ENCODE measurements at places on chromosomes 5 and 9.

DNA sequence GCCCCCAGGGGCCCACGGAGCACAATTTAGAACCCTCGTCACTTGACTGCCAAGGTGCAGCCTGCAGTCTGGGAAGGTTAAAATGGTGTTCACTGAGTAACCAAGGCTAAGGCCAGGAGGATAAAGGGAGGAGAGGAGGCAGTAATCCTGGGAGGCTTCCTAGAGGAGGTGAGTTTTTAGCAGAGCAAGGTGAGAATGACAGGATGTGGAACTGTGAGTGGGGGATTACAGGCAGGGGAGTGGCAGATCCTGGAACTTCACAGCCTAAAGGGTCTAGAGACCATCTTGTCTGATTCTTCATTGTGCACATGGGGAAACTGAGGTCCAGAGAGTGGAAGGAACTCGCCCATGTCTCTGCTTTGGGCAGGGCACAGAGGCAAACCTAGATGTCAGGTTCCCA lies 42.5 kb upstream of the ASS1 start:
- no peak for DNase-seq

DNA sequence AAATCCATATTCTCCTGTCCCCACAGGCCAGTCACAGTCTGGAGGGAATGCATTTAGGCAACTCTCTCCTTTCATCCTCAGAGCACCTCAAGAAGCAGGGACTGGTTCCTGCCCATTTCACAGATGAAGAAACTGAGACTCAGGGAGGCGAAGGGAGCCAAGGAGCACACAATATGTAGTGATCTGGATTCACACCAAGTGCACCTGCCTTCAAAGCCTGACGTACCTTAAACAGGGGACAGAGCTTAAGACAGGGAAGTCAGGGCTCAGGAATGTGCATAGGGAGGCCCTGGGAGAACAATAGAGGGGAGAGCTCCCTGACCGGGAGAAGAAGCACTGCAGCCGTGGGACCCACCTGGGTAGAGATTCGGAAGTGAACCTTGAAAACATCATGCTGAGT lies 83.0 kb downstream of the GABBR2 start:
- DNase-seq: no peak

DNA sequence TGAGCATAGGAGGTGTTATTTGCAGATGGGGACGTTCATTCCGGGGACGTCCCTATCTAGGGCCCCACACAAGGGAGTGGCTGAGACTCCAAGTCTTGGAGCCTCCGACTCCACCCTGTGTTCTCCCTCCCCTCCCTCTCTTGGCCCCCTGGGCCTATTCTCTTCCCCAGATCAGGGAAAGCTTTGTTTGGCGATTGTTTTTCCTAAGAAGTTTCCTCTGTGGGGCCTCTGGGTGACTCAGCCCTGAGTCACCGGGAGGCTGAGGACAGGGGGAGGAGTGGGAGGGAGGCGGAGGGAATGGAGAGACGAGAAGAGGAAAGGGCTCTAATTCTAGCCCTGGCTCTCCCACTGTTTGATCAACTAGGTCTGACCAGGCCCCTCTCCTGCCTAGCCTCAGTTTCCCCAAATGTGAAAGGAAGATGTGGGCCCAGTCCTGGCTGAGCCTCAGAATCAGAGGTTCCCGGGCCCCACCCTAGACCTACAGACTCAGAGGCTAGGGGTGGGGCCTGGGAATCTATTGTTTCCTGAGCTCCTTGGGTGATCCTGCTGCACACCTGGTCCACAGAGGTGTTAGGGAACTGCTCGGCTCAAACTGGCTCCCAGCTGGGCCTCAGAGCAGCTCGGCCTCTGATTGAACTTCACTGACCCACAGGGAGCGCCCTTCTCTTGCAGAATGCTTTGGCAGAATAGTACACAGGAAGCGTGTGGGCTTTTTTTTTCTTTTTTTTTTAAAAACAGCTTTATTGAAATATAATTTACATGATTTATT lies 19.2 kb downstream of the GSN start:
- DNase-seq: peak; percentile 87

- DNase-seq: no peak
Observed at GRCh38 chr5:86885489-86886230, 267.9 kb downstream of the COX7C start.

DNA sequence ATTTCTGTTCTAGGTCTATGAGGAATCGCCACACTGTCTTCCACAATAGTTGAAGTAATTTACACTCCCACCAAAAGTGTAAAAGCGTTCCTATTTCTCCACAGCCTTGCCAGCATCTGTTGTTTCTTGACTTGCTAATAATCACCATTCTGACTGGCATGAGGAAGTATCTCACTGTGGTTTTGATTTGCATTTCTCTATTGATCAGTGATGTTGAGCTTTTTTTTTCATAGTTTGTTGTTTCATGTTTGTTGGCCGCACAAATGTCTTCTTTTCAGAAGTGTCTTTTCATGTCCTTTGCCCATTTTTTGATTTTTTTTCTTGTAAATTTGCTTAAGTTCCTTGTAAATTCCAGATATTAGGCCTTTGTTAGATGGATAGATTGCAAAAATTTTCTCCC lies 867.1 kb downstream of the DTWD2 start:
- DNase-seq: no peak

DNA sequence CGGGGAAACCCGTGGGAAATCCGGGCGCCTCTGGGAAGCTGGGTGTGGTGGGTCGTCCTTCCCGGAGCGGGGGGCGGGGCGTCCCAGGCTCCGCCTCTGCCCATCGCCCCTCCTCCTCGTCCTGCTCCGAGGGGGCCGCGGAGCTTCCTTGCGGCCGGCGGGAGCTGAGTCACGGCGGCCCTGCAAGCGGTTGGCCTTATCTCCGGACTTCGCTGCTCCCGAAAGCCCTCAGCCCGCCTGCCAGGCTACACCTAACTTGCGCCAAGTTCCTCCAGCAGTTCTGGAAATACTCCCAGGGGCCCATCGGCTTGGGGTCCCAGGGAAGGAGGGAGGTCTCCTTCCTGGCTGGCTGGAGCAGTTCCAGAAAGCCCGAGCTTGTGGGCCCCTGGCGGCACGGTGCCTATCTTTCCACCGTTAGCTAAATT lies 54.1 kb upstream of the CDKN2AIPNL start:
- DNase-seq: peak; percentile 94

- DNase-seq: peak; percentile 10
Observed at GRCh38 chr5:50445296-50445949, 4.3 kb upstream of the EMB start.

DNA sequence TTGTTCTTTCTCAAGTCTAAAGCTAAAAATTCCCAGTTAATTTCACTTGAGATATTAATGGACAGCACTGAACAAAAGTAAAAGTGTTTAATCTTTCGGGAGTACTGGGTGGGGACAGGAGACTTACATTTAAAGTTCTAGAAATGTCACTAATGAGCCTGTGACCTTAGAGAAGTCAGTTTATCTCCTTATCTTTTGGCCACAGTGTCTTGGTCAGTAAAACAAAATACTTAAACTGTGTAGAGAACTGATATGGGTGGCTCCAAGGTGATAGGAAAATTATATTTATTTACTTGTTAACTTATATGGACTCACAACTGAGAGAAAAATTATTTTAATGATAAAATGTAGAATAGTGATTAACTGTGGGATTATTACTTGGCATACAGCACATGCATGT lies 8.9 kb downstream of the IPO11 start:
- DNase-seq: no peak

DNA sequence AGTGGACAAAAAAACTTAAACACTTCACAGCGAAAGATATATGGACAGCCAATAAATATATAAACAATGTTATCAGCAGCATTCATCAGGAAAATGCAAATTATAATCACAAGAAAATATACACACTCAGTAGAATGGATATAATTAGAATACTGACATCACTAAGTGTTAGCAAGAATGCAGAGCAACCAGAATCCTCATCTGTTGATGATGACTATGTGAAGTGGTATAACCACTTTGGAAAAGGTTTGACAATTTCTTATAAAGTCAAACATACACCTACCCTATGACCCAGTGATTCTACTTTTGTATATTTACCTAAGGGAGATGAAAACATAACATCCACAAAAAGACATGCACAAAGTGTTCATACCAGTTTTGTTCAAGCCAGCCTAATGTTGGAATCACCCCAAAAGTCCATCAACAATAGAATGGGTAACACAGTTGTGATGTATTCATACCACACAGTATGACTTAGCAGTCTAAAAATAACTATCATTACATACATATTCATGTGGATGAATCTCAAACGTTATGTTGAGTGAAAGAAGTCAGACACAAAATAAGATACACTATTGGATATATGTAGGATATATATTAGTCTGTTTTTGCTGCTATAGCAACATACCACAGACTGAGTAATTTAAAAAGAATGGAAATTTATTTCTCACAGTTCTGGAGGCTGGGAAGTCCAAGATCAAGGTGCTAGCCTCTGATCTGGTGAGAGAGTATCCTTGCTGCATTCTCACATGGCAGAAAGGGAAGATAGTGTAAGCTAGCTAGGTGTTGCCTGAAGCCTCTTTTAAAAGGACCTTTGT lies 148.8 kb upstream of the ADAMTSL1 start:
- no peak for DNase-seq

GRCh38 chr9:1875921-1876448 lies 139.2 kb upstream of the SMARCA2 start:
- peak; percentile 12 for DNase-seq

GRCh38 chr5:7078901-7079300 lies 317.0 kb upstream of the ADCY2 start:
- no peak for DNase-seq

DNA sequence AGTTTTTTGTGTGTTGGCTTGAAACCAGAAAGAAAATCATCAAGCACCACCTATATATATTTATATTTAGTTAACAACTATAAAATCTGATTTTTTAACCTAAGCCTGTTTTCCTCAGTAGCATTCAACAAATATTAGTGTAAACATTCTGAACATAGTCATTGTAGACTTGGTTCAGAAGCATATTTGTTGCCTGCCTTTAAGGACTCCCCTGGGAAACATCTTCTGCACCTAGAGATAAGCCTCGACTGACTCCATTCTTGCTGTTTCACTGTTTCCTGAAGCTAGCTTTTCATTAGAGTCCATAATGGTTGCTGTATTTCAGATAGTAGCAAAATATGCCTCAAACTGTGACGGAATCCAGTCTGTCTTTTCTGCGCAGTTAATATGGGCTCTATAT lies 123.5 kb downstream of the TRIO start:
- DNase-seq: no peak

DNA sequence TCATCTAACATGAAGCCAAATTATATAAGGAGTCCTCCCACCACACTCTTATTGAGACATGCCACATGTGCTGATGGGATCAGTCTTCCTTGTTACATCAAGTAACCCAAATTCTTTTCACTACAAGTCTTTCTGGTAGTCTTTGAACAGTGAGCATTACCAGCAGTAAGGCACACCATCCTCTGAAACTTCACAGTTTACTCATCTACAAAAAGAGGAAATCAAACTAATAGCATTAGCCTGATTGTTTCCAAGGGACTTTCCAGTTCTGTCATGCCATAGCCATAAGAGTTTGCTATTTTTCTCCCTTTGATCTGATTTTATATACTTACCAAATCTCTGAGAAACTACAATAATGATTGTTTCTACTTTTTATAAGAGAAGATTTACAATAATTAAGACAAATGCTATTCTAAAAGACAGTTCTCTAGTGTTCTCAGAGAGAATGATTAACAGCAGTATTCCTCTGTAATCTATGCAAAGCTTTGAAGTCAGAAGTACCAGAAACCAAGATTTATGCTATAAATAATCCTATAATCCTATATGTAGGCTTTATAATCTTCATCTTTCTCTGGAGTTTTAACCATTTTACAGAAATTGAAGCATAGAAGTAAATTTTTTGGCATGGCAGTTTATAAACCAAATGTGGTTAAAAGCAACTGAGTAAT lies 166.2 kb upstream of the ACO1 start:
- DNase-seq: no peak

- no peak for DNase-seq
Observed at GRCh38 chr5:135913713-135914626, 18.3 kb upstream of the IL9 start.
